Colonic mucosa (tissue), 4 donors: ENCODE measurements at places on chromosomes 1 and 21. TPM values are rescaled to one million over a fixed set of nuclear protein-coding genes. Genes with fewer than 3 reads are reported as not detected.
A peak's percentile ranks its signal among the peaks of the same experiment; 100 is the strongest.

CD48 gene
- total RNA-seq = 4.9 TPM

DNA sequence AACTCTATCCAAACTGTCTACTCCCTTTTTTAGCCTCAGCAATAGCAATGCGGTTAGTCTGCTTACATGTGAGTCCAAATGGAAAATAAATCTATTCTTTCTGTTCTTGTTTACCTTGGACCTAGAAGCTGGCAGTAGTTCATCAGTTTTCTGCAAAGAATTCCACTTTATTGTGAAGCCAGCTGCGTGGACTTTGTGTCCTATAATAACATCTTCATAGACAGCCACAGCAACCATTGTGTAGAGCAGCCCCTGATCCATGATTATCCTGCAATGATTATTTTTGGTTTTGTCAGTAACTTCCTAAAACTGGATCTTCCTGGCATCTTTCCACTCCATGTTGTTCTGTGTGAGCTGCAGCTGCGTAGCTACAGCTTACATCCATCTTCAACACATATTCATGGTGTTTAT, 408.7 kb downstream of the NUF2 start:
- no peak for DNase-seq
- H3K27me3 ChIP-seq = no peaks in the 10 kb centered on the region
- H3K4me3 ChIP-seq = no peak overlapping the region
- no peak overlapping the region for H3K27ac ChIP-seq
- H3K4me1 ChIP-seq = no peaks in the 10 kb centered on the region

DNA sequence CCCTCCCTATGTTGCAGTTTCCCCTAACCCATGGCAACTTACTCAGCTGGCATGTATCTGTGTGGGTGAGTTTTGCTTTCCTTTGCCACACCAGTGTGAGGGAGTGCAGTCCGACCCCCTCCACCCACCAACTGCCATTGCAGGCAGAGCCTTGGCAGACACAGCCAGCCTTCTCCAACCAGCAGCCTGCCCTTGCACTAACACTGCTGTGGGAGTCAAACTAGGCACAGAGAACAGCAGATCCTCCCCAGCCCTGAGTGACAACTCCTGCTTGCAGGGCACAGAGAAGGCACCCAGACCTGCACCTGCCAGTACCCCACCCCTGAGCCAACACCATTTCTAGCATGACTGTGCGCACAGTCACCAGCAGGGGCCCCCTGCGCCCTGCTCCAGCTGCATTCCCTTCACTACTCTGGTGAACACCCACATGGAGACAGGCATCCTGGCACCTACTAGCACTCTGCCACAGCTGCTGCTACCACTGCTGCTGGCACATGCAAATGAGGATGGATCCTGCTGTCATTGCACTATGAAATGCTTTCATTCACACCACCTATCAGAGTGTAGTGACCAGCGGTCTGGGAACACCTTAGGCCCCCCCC, 98.4 kb downstream of the MAGI3 start:
- H3K36me3 ChIP-seq = no peaks in the 10 kb centered on the region
- no peaks in the 10 kb centered on the region for H3K4me1 ChIP-seq
- no peak for DNase-seq
- no peak overlapping the region for H3K4me3 ChIP-seq

DNA sequence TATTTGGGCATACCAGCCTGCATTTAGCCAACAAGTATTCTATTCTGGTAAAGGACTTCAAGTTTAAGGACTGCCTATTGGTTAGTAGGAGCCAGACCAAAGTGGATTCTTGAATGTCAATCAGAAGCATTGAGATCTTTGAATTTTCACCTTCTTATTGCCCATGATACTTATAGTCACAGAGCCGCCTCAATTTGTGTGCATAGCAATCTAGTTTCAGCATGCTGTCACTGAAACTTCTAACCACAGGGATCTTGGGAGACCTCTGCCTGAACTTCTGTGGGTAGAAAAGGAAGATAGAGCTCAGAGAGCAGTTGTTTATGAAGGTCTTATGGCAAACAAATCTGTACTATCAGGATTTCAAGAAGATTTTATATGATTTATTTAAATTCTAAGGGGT, 501.4 kb upstream of the USP24 start:
- no peaks in the 10 kb centered on the region for H3K27me3 ChIP-seq
- no peaks in the 10 kb centered on the region for H3K4me1 ChIP-seq
- no peak overlapping the region for H3K4me3 ChIP-seq

DNA sequence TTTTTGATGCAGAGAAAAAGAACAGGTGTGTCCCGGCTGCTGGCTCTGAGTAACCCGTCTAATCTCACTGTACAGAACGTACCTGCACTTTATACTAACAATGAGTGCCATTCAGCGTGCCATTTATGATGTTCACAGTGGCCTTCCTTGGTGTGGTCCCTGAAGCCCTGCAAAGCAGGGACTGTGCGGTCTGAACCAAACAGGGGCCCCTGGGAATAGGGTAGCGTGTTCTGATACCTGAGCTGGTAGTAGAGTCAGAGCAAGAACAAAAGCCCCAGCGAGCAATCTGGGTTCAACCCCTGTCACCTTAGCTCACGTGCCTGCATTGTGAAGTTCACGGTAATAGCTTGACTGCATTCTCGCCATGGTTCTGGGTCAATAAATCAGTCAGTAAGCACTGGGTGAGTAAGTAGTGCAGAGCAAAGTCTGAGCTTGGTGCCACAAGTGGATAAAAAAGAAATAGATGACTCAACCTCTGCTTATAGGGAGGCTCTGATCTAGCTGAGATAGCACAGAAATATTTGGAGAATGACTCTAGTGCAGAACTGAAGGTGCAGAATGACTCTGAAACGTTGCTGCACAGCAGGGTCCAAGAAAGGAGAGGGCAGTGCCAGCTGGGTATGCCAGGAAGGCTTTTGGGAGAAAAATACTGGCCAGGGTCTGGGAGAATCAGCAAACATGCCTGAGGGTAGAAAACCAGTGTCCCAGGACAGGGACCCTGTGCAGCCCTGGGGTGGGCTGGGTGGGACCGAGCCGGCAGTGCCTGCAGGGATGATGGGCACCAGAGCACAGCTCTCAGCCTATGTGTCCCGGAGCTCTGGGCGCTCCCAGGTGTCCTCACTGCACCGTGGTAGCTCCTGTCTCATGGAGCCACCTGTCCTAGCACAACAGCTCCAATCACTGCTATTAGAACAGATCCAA, 125.9 kb downstream of the RHOU start:
- peak overlapping the region; percentile 60 for H3K27ac ChIP-seq
- peak; percentile 74 for DNase-seq
- no peaks in the 10 kb centered on the region for H3K36me3 ChIP-seq
- H3K4me1 ChIP-seq = peaks cover 4% of the 10 kb centered on the region
- no peak overlapping the region for H3K4me3 ChIP-seq
- no peaks in the 10 kb centered on the region for H3K27me3 ChIP-seq

TMPRSS15 gene
- total RNA-seq = not detected

CYP4X1 gene
- total RNA-seq = 0.57 TPM

DNA sequence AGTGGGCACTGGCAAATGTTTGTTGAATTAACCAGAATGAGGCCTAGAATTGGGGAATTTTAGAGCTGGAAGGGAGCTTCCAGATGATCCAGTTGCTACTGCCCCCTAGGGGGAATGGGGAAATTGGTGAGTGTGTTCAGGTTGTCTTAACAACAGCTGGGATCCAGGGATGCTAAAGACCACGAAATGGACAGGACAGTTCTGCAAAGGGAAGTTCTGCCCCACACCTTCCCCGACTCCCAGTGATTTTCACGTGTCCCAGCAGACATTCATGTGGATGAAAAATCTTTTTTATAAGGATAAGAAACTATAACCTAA, 33.9 kb downstream of the TRIM62 start:
- no peak overlapping the region for H3K4me3 ChIP-seq
- no peaks in the 10 kb centered on the region for H3K36me3 ChIP-seq
- H3K4me1 ChIP-seq = no peaks in the 10 kb centered on the region

GRCh38 chr1:226781937-226782609, 43.0 kb upstream of the ITPKB start:
- H3K36me3 ChIP-seq = no peaks in the 10 kb centered on the region
- H3K4me1 ChIP-seq = peaks cover 6% of the 10 kb centered on the region
- H3K4me3 ChIP-seq = no peak overlapping the region
- no peak for DNase-seq
- no peak overlapping the region for H3K27ac ChIP-seq
- no peaks in the 10 kb centered on the region for H3K27me3 ChIP-seq

DNA sequence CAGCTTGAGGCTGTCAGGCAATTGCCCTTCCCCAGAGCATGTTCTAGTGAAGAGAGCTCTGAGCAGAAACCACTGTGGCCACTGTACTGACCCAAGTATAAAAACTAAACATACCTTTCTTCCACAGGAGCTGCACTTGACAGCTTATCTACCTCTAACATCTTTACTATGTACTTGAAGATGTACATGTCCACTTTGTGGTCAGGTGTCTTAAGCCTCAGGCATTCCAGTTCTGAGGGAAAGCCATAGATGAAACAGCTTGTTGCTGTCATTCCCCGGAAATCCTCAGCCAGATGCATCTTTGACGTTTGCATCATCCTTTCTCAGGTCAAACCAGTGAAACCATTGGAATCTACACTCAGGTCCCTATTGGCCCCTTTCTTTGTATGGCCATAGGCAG, 70.4 kb downstream of the CHRM3 start:
- no peak for DNase-seq
- H3K27ac ChIP-seq = no peak overlapping the region
- H3K4me1 ChIP-seq = no peaks in the 10 kb centered on the region
- H3K36me3 ChIP-seq = no peaks in the 10 kb centered on the region
- H3K27me3 ChIP-seq = no peaks in the 10 kb centered on the region
- no peak overlapping the region for H3K4me3 ChIP-seq

- no peak overlapping the region for H3K27ac ChIP-seq
- H3K36me3 ChIP-seq = no peaks in the 10 kb centered on the region
- H3K4me3 ChIP-seq = no peak overlapping the region
- H3K4me1 ChIP-seq = no peaks in the 10 kb centered on the region
- DNase-seq = no peak
These were observed 59.8 kb downstream of the GPR88 start for GRCh38 chr1:100597784-100598183.

DNA sequence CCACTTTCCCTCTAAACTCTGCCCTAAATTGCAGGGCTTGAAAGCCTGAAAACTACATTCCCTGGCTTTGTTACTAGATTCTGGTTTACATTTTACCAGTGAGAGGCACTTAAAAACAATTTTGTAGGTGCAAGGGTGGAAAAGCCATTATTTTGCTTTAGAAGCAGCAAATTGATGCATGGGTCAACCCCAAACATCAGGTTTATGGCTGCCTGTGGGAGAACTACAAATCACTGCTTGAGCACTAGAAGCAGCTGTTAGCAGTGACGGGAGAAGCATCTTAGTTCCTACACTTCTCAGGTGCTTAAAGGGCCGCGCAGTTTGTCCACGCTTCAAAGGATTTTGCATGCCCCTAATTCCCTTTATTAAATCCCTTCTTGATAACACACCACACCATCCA, 417.2 kb downstream of the PCP4 start:
- no peaks in the 10 kb centered on the region for H3K36me3 ChIP-seq
- DNase-seq = no peak
- H3K27me3 ChIP-seq = no peaks in the 10 kb centered on the region
- no peak overlapping the region for H3K27ac ChIP-seq
- no peak overlapping the region for H3K4me3 ChIP-seq
- no peaks in the 10 kb centered on the region for H3K4me1 ChIP-seq

FCRL3 gene
- 0.16 TPM for total RNA-seq

- no peak for DNase-seq
- H3K36me3 ChIP-seq = peaks cover 3% of the 10 kb centered on the region
- H3K4me1 ChIP-seq = no peaks in the 10 kb centered on the region
- H3K27ac ChIP-seq = no peak overlapping the region
- no peaks in the 10 kb centered on the region for H3K27me3 ChIP-seq
These were observed 5.5 kb downstream of the CACYBP start for GRCh38 chr1:175005085-175005783.

GRCh38 chr1:111733183-111733991, 5.8 kb downstream of the INKA2 start:
- DNase-seq = peak; percentile 41
- H3K4me3 ChIP-seq = no peak overlapping the region
- H3K27me3 ChIP-seq = no peaks in the 10 kb centered on the region
- no peaks in the 10 kb centered on the region for H3K36me3 ChIP-seq

CTSS gene
- 210 TPM for total RNA-seq

DNA sequence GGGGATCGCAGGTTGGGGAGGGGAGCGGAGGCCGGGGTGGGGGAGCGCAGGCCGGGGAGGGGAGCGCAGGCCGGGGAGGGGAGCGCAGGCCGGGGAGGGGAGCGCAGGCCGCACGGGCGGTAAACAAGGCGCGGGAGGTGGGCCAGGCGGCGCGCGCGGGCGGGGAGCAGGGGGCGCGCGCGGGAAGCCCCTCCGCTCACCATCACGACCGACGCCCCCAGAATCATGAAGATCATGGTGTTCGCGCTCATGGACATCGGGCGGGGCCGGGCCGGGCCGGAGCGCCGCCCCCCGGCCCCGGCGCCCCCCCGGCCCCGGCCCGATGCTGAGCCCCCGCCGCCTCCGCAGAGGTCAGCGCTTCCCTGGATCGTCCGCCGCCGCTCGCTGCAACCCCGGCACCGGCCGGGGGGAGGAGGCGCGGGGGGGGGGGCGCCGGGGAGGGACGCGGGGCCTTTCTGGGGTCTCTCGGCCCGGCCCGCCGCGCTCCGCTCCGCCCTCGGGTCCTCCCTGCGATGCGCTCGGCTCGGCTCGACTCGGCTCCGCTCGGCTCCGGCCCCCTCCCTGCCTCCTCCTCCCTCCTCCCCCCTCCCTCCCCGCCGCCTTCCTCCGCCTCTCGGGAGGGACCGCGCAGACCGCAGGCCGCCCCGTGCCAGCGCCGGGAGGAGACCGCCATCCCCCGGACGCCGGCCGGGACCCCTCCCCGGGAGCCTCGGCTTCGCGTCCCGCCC, at the start of gene TMEM240:
TSS of gene TMEM240 (minus strand) at position 535 of the 728 bp plus-strand sequence. CDS start at position 257, 278 bp downstream.
- no peaks in the 10 kb centered on the region for H3K27me3 ChIP-seq
- H3K4me1 ChIP-seq = peaks cover 4% of the 10 kb centered on the region
- H3K36me3 ChIP-seq = no peaks in the 10 kb centered on the region
- peak; percentile 64 for DNase-seq
- H3K27ac ChIP-seq = no peak within 1 kb of the TSS

DNA sequence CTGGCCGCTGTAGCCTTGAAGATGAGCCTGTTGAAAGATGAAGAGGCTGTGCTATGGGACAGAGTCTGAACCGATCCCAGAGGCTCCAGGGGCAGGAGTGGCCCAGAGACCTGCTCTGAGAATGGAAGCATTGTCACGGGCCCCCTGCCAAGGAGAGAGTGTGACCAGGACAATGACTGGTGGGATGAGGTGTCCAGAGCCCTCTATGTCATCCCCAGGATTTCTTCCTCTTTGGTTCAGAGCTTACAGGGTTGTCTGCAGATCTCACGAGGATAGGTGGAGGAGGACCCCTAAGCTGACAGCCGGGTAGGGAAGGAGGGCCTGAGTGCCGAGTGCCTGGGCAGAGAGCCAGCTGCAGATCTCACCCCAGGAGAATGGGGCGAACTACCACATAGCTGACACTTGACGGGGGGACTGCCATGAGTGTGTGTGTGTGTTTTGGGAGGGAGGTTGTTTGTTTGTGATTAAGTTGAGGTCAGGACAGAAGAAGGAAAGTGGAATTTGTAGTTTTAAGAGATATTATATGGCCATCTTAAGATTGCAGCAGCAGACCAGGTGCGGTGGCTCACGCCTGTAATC, 25.4 kb downstream of the PIK3CD start:
- DNase-seq = no peak
- H3K27me3 ChIP-seq = no peaks in the 10 kb centered on the region
- no peaks in the 10 kb centered on the region for H3K4me1 ChIP-seq
- H3K4me3 ChIP-seq = no peak overlapping the region
